ELF-1 (cell line): ENCODE measurements at places on chromosomes 16 and 17.

DNA sequence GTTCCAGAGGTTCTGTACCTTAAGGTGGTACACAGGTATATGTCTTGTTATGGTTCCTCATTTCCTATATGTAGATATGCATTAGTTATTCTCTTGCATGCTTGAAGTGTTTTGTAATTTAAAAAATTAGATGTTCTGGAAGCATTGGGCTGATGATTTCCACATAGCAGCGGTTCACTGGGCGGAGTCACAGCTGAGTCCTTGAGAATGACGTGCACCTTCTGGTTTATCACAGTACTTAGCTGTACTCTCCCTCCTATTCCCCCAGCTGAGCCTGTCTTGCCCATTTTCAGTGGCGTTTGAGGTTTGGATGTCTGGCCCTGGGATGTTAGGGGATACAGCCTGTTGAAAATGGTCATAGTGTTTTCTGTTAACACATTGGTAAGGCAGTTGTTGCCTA, 327.1 kb downstream of the SNX29 start:
- no peak for DNase-seq

GRCh38 chr17:46832331-46832821, 13.9 kb upstream of the WNT3 start:
- DNase-seq, result peak; percentile 45

DNA sequence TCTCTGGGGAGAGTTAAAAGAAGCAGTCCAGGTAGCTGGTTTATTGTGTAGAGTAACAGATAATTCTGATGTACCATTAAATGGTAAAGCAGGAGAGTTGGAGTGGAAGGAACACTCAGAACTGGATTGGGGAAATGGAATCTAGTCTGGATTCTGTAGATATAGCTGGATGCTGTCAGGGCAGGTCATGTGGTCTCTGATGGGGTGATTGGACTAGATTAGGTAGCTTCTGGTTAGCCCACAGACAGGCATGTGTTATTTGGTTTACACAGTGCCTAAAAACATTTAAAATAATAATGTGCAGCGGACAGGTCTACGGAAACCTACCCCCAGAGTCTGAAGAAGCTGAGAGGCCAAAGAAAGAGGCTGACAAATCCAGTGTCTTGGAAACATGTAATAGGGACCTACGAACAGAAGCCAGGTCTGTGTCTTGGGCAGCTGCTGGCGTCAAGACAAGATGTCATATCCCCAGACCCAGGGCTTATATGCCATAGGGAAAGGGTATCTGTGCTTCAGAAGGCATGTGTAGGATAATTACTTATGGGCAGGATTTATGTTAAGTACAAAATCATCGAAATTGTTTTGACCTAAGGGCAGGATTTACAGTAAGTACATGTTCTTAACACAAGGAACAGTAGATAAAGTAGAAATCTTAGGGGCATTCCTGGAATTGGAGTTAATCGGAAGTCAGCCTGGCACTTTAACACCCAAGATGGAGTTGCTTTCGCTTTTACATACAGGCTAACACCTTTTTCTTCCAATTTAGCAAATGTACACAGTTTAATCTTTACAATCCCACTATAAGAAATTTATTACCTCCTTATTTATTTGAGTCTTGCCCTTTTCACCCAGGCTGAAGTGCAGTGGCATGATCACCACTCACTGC, 12.4 kb downstream of the LUC7L3 start:
- no peak for DNase-seq

DNA sequence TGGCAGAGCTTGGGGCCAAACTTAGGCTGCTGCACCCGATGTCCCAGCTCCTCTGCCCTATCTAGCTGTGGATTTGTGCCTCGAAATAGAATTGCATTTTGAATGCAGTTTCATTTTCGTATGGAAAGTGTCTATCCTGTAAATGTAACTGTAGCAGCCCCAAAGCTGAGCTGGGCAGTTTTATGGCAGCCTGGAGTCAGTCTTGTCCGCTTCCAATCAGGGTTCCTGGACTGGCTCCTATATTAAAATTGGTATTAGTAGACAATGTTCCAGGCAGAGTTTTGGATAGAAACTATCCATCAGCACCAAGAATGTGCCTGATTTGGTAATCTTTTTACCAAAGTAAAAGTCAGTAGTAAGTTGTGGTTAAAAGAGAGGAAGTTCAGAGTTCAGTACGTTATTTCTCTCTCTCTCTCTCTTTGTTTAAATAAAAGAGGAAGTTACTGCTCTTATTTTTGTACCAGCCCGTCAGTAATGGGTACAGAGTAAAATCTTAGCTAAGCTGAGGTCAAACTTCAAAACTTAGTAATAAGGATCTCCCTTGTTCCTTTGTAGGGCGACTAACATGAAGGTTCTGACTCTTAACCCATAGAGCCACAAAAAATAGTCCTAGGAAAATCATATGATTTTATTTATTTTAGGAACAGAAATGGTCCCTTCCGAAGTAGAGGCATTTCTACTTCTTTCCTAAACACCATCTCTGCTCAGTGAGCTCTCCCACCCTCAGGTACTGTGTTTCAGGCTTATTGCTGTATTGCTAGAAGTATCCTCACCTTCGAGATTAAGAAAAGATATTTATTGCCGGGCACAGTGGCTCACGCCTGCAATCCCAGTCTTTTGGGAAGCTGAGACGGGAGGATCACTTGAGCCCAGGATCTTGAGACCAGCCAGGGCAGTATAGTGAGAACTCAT, 28.0 kb downstream of the PRKCB start:
- DNase-seq, result no peak

DNA sequence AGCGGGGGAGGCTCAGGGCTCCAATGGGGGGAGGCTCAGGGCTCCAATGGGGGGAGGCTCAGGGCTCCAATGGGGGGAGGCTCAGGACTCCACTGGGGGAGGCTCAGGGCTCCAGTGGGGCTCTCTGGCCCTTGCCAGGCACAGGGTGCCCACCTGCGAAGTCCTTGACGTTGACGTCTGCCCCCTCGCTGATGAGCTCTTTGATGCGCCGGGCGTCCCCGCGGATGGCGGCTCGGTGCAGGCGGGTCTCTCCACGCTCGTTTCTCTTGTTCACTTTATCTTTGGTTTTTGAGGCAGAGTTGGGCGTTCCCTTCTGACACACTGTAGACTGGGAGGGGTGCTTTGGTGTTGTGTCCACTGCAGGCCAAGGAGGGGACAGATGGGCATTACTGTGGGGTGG, 73.0 kb downstream of the ZNF778 start:
- no peak for DNase-seq

DNA sequence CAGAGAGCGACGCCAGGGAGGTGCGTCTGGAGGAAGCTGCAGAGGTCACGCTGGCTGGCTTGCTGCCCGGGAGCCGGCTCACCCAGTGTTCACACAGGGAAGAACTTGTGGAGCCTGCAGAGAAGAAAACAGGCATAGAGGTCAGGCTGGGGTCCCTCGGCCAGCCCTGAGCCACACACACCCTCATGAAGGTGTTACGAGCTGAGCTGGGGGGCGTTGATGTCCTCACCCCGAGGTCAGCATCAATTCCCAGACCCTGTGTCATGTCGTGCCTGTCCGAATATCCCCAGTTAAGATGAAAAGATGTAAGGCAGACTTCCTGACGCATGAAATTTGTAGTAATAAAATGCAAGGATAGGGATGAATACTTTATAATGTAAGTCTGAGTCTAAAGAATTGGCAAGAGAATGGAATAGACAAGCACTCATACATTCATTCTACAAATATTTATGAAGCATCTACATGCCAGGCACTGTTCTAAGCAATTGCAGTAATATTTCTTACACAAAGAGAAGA, 77.1 kb downstream of the USP31 start:
- no peak for DNase-seq

- DNase-seq, result no peak
Measured at GRCh38 chr16:68397710-68398201, 50.6 kb downstream of the SMPD3 start.

DNA sequence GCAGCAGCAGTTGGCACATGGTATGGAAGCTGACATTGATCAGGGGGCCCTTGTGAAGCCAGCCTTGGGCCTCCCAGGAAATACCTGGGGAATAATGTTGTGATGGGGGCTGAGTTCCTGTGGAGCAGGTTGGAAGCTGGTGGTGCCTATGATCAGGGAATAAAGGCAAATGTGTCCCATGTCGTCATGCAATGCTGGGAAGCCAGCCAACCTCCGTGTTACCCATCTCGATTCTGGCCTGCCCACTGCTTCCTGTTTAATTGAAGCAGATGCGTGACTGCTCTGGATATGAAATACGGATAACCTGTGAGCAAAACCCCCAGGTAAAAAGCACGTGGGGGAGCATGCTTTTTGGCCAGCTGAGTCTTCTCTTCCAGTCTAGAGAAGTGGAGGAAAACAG, 580.4 kb upstream of the HSBP1 start:
- no peak for DNase-seq

GRCh38 chr17:75173526-75173925, 9.2 kb downstream of the SUMO2 start:
- no peak for DNase-seq

DNA sequence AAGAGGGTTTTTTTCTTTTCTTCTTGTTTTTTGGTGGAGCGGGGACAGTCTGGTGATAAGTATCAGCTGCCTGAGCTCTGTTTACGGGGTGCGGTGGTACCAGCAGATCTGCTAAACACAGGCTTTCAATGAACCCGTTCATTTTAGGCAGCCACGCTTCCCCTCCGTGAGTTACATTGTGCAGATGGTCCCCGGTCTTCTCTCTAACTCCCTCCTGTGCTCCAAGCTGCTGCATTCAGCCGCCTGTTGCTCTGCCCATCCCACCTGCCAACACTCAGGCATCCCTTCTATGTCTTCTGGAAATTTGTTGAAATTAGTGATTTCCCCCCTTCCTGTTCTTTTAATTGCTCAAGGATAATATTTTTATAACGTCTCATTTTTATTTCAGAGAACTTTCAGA, 82.1 kb upstream of the ELAC2 start:
- DNase-seq, result no peak

DNA sequence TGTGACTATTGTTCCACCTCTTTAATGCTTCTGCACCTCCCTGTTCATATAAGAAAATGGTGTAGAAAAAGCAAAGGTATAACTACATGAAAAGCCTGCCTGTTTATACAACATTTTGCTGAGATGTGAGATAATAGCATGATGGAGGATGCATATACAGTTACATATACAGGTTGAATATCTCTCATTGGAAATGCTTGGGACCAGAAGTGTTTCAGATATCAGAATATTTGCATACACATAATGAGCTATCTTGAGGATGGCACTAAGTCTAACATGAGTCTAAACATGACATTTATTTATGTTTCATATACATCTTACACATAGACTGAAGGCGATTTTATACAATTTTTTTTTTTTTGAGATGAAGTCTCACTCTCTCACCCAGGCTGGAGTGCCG, 5.7 kb upstream of the WSB1 start:
- no peak for DNase-seq

DNA sequence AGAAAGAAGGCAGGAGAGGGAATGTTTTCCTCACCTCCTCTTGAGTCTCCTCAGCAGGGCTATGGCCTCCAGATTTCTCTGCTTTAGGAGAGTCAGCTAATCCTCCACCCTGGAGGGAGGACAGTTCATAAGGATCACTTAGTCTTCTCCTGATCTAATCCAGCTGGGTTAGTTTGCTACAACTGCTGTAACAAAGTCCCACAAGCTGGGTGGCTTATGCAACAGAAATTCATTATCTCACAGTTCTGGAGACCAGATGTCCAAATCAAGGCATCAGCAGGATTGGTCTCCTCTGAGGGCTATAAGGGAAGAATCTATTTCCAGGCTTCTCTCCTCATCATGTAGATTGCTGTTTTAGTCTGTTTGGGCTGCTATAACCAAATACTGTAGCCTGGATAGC, 40.6 kb upstream of the XYLT1 start:
- no peak for DNase-seq

DNA sequence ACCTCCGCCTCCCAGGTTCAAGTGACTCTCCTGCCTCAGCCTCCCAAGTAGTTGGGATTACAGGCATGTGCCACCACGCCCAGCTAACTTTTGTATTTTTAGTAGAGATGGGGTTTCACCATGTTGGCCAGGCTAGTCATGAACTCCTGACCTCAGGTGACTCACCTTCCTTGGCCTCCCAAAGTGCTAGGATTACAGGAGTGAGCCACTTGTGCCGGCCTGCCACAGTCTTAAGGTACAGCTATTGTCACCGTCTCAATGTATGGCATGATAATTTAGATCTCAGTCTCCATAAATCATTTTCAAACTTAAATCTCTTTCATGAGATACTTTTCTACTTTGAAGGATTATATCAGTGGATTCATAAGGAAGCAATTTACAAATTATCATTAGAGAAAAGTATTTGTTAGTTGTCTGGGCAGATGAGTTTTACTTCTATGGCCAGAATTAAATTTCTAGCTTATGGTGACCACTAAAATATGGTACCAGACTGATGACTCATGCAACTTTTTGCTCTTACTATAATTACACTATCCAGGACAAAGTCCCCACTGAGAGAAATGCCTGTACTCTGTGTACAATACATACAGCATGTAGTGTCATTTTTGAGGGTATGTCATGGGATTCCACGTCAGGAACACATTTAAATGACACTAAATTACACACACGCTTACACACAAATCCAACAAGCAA, 1230.3 kb upstream of the GOT2 start:
- no peak for DNase-seq

GRCh38 chr16:74887084-74887483, 97.8 kb downstream of the WDR59 start:
- DNase-seq, result no peak

DNA sequence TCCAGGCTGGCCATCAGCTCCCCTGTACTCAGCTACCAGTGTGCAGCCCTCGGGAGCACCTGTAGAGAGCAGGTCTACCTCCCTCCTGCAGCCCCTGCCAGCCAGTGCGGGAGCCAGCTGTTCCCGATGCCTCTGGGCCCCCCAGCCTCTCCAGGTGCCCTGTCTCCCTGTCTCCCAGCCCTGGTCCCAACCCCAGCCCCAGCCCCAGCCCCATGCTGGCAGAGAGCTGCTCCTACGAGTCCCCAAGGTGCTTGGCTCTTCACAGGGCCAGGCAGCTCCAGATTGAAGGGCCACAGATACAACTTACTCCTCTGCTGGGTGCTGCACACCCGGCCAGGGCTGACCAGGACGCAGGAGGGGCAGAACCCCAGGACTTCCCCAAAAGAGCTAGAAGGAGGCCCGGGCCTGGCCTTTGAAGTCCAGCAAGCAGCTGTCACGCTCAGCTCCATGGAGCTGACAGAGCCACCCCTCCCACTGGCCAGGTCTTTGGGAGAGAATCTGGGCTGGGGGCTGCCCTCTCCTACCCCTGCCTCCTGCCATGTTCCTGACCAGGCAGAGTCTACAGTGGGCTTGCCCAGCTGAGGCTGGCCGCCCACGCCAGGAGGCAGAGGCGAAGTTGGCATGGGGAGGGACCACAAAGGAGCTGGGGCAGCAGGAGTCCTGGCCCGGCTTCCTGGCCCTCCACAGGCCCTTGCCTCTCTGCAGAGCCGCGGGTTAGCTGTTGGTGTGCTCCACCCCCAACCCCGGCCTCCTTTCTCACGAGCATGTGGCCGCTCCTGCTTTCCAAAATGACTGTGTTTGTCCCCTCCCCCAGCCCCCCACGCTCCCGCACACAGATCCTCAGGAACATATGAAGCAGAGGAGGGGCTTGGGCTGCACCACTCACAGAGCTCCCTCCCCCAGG, 9.5 kb upstream of the ADAM11 start:
- no peak for DNase-seq
